Mesenteric fat pad (tissue), 1 donor: ENCODE measurements at places on chromosomes 7 and 10. TPM values are rescaled to one million over a fixed set of nuclear protein-coding genes. Genes with fewer than 3 reads are reported as not detected.

Gene TMEM229A
- total RNA-seq, result not detected

Gene FAM131B
- 1.8 TPM for total RNA-seq

Gene ZNF727
- 4.1 TPM for total RNA-seq

Gene PDE6C
- not detected for total RNA-seq

Gene SKIDA1
- 0.58 TPM for total RNA-seq

Gene FAM13C
- total RNA-seq, result 4.4 TPM

Gene DNAJB9
- 31.9 TPM for total RNA-seq

Gene PKD2L1
- total RNA-seq, result 0.39 TPM

Gene GSTK1
- 177 TPM for total RNA-seq

Gene KAZALD1
- total RNA-seq, result 1.9 TPM

Gene LIPJ
- total RNA-seq, result not detected

Gene LIPF
- not detected for total RNA-seq

Gene MRPS16
- total RNA-seq, result 91.7 TPM

Gene CNNM1
- 0.61 TPM for total RNA-seq

Gene ANKRD61
- total RNA-seq, result 0.45 TPM

Gene CTAGE4
- total RNA-seq, result 0.58 TPM

Gene BICC1
- 17.0 TPM for total RNA-seq

Gene SPDYE8
- not detected for total RNA-seq

Gene PITRM1
- total RNA-seq, result 110 TPM

Gene C10orf105
- total RNA-seq, result 0.22 TPM

Gene NKX1-2
- total RNA-seq, result not detected

Gene H2BK1
- not detected for total RNA-seq

Gene CUBN
- total RNA-seq, result 3.5 TPM

Gene NEUROG3
- 0.71 TPM for total RNA-seq

Gene RARRES2
- total RNA-seq, result 210 TPM

Gene FAM20C
- 121 TPM for total RNA-seq

Gene CDK1
- 0.45 TPM for total RNA-seq

Gene LRRD1
- total RNA-seq, result not detected

Gene PDCD11
- total RNA-seq, result 32.2 TPM

Gene SH2B2
- total RNA-seq, result 8.9 TPM

Gene AKR1C8
- 1.3 TPM for total RNA-seq

Gene MLXIPL
- total RNA-seq, result 91.5 TPM

Gene FFAR4
- 2.3 TPM for total RNA-seq

Gene SLC26A3
- total RNA-seq, result 0.45 TPM

Gene ANKRD2
- not detected for total RNA-seq

Gene PTPRZ1
- 0.48 TPM for total RNA-seq
